GM23248 (cell line): ENCODE measurements at places on chromosomes 11 and 22. TPM values are rescaled to one million over a fixed set of nuclear protein-coding genes. Genes with fewer than 3 reads are reported as not detected.

DNA sequence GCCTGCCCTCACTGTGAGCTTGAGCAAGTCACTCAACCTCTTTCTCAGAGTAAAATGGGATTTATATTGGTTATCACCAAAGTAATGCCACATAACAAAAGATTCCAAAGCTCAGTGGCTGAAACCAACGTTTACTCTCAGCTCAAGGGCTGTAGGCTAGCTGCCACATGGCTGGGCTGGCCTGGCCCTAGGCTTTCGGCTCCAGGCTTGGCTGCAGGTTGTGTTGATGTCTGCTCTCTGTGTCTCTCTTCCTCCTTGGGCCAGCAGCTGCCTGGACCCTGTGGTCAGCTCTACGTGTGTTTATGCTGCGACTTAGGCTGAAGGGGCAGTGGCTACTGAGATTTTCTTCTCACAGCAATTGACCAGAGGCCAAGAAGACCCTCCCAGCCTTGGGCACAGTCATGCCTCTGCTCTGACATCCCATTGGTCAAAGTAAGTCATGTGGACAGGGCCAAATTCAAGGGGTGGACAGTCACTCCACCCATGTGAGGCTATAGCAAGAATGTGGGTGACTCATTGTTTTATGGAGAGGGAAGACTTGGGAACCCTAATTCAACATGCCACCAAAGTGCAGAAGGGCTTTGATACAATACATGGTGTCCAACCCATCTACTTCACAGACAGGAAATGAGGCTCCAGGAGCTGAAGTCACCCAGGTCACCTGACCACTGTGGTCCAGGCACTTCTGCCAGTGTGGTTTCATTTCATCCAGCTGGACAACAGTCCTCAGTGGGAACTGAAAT lies 90.6 kb downstream of the TSPAN18 start:
- peak; percentile 48 for DNase-seq

ATL3 gene
- 199 and 210 TPM in 2 replicates for total RNA-seq

OR5P2 gene
- not detected in 2 replicates for total RNA-seq

TMPRSS6 gene
- not detected in 2 replicates for total RNA-seq

RRP7A gene
- 23.9 and 31.7 TPM in 2 replicates for total RNA-seq

DNA sequence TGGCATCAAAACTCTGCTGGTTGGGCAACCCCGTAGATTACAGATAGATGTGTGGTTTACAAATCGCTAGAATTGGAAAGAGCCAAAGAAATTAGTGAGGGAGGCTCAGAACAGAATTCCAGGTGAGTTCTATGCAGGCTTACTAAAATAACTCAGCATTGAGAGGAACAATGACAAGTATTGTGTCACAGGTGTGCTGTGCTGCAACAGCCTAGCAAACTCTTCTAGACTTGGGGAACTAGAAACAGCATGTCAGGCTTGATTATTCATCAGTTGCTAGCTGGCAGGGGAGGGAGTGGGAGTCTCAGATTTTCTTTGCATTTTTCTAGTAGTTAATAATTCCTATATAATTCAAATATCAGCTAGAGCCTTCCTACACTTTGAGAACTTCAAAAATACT lies 26.3 kb upstream of the RASD2 start:
- DNase-seq: no peak

GRCh38 chr11:1547467-1548098 lies 24.5 kb downstream of the DUSP8 start:
- no peak for DNase-seq
